Activated CD4-positive, alpha-beta T cell treated with anti-CD3 and anti-CD28 coated beads, Interleukin-2, amount 10 ng/mL, durations not matched to agents 24 days and 14 days (primary cell): ENCODE measurements at places on chromosomes 3 and 15.

- peaks cover 78% of the 10 kb centered on the region for H3K4me1 ChIP-seq
- H3K36me3 ChIP-seq = peaks cover 37% of the 10 kb centered on the region
- DNase-seq = no peak
- no peaks in the 10 kb centered on the region for H3K27me3 ChIP-seq
- H3K4me3 ChIP-seq = no peak overlapping the region
- H3K27ac ChIP-seq = peak overlapping the region; percentile 15
Measured at GRCh38 chr3:51678641-51679040, 7.6 kb downstream of the TEX264 start.

- DNase-seq = no peak
- H3K27me3 ChIP-seq = no peaks in the 10 kb centered on the region
- H3K4me3 ChIP-seq = no peak overlapping the region
- H3K36me3 ChIP-seq = no peaks in the 10 kb centered on the region
- H3K27ac ChIP-seq = no peak overlapping the region
Measured at GRCh38 chr15:96737408-96737807, 406.9 kb downstream of the NR2F2 start.

- H3K27me3 ChIP-seq = peaks cover 4% of the 10 kb centered on the region
- H3K4me1 ChIP-seq = no peaks in the 10 kb centered on the region
- H3K4me3 ChIP-seq = no peak overlapping the region
- DNase-seq = no peak
Measured at GRCh38 chr15:82688691-82689090, 21.0 kb downstream of the AP3B2 start.

DNA sequence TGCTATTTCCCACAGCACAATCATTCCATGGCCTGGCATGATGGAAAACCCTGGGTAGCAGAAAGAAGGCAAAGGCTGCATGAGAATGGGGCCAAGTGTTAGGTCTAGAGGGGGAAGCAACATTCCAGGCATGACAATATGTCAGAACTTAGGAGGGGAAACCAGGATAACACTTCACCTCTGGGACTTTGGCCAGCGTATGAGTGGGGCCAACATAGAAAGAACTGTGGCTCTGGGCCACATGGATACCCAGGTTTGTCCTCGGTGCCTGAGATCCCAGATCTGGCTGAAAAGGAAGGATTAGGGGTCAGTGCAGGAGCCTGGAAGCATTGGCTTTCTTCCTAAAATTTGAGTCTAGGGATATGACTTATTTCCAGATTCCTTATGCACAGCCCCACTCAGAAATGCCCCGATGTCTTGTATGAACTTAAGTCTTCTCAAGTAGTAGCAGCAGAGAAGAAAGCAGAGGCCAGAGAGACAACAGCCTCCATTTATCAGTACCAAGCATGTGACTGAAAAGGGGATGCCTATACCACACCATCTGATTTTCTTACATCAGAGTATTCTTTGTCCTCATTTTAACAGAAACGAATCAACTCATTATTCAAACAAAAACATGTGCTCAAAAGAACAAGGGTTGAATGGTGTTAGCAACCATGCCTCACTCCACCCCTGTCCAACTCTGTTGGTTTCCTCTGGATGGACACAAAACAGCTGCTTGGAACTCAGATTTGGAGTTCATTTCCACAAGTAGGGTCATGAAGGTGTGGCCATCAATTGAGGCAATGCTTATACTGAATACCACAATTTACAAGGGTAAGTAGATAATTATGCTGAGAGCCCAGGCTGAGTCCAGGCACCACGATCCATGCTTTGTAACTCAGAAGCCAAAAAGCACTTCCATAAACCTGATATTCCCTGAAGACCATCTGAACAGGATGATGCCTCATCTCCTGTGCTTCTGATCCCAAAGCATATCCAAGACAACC is 43.7 kb upstream of the NDUFB4 start:
- H3K36me3 ChIP-seq = no peaks in the 10 kb centered on the region
- no peak for DNase-seq
- H3K27me3 ChIP-seq = peaks cover 3% of the 10 kb centered on the region

DNA sequence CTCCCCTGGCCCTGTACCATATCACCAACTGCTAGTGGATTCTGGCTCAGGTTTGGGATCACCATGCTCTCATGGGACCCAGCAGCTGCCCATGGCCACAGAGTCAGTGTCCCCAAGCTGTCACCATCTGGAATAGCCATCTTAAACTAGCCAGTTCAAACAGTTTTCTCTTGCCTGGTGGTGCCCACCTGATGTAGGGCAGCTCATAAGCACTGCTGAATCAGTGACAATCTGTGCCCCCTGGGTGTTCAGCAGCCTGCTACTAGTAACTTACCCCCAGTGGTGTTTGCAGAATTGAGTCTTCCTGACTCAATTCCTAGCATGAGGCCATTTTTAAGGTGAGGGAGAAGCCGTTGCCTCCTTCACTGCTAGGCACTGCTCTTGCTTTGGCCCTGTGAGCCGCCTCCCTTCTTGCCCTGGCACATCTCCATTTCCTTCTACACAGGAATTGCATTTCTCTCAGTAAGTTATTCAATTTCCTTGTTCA is 7.9 kb downstream of the RPSA start:
- H3K4me1 ChIP-seq = peaks cover 28% of the 10 kb centered on the region
- H3K36me3 ChIP-seq = peaks cover 58% of the 10 kb centered on the region
- H3K27me3 ChIP-seq = peaks cover 3% of the 10 kb centered on the region
- peak overlapping the region; percentile 80 for H3K27ac ChIP-seq
- DNase-seq = no peak

- peak overlapping the region; percentile 49 for H3K27ac ChIP-seq
- no peak overlapping the region for H3K4me3 ChIP-seq
- peaks cover 11% of the 10 kb centered on the region for H3K27me3 ChIP-seq
- peaks cover 8% of the 10 kb centered on the region for H3K4me1 ChIP-seq
Measured at GRCh38 chr15:85813234-85813633, 18.5 kb upstream of the KLHL25 start.

DNA sequence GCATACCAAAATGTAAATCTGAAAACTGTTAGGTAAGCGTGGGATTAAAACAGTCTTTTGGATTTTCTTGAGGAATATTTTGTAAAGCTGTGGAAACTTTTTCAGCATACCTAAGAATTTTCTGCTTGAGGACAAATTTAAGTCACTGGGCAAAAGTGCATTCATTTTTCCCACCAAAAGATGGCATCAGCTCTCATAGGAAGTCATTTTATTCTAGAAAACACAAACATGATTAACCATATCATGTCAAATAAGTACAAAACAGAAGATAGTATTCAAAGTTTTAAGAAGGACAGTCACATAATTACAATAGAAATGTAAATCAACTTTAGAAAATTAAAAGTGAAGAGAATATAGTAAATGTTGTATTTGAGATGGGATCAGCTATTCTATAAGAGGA is 63.5 kb downstream of the SLC49A4 start:
- peaks cover 4% of the 10 kb centered on the region for H3K36me3 ChIP-seq
- H3K4me3 ChIP-seq = no peak overlapping the region
- H3K27ac ChIP-seq = no peak overlapping the region
- no peak for DNase-seq

GRCh38 chr3:20537234-20537633 is 351.2 kb upstream of the SGO1 start:
- H3K27me3 ChIP-seq = no peaks in the 10 kb centered on the region
- no peaks in the 10 kb centered on the region for H3K36me3 ChIP-seq
- H3K4me3 ChIP-seq = no peak overlapping the region
- no peaks in the 10 kb centered on the region for H3K4me1 ChIP-seq
- H3K27ac ChIP-seq = no peak overlapping the region
- DNase-seq = no peak

DNA sequence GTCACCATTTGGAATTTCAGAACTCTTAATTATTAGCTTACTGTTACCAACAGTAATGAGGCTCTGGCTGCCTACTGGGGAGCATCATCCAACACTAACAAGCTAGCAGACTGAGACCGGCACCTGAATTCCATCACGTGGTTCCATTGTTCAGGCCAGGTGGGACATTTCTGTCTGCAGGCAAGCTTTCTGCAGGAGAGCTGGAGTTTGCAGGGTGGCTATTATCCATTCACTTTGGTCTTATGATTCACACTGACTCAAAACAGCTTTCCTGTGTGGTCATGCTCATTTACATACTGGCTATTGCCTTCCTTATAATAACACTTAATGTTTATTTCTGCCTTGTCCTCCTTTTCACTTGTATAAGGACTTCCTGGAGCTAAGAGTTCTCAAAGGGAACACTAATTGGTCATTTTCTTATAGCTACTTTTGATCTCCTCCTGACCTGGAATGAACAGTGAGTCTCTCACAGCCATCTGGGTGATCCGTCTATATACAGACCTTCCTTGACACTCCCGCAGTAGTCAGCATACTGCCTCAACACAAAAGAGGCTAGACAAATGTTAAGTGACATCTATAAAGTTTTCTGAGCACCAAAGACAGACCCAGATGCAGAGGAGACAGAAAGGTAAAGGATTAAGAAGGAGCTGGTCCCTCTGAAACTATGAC is 695.4 kb downstream of the FHIT start:
- H3K36me3 ChIP-seq = peaks cover 2% of the 10 kb centered on the region
- no peak overlapping the region for H3K27ac ChIP-seq
- DNase-seq = peak; percentile 56
- peaks cover 24% of the 10 kb centered on the region for H3K4me1 ChIP-seq
- no peaks in the 10 kb centered on the region for H3K27me3 ChIP-seq

DNA sequence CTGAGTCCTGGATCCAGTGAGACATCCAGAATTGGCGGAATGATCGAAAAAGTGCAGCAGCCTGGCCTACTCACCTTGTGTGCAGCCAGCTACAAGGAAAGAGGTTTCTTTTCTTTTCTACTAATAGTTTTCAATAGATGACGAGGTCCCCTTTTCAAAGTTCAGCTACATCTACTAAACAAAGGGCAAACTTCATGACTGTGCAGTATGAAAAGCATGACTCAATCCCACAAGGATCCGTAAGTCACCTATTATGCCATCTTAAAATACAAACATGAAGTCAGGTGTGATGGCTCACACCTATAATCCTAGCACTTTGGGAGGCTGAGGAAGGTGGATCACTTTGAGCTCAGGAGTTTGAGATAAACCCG is 16.7 kb downstream of the MIX23 start:
- H3K27me3 ChIP-seq = no peaks in the 10 kb centered on the region
- no peak overlapping the region for H3K4me3 ChIP-seq
- no peak for DNase-seq
- peak overlapping the region; percentile 18 for H3K27ac ChIP-seq

GRCh38 chr3:114732353-114732752 is 414.7 kb downstream of the ZBTB20 start:
- H3K4me1 ChIP-seq = no peaks in the 10 kb centered on the region
- no peak overlapping the region for H3K4me3 ChIP-seq
- no peaks in the 10 kb centered on the region for H3K36me3 ChIP-seq
- no peaks in the 10 kb centered on the region for H3K27me3 ChIP-seq
- DNase-seq = no peak
- no peak overlapping the region for H3K27ac ChIP-seq

DNA sequence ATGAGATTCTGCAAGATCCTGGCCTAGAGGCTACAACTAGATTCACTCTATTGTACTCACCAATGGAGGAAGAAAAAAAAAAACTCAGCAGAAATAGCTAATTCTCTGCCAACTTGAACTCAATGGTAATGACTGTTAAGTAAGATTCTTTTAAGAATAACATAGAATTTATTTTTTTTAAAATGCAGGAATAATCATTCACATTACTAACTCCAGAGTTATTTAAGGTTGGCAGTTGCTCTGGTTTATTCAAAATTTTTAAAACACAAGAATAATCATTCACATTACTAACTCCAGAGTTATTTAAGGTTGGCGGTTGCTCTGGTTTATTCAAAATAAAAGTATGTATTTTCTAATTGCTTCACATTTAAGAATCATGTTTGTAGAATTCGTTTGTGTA is 1071.9 kb downstream of the IGSF11 start:
- H3K27me3 ChIP-seq = no peaks in the 10 kb centered on the region
- H3K27ac ChIP-seq = no peak overlapping the region
- no peak overlapping the region for H3K4me3 ChIP-seq
- no peak for DNase-seq

DNA sequence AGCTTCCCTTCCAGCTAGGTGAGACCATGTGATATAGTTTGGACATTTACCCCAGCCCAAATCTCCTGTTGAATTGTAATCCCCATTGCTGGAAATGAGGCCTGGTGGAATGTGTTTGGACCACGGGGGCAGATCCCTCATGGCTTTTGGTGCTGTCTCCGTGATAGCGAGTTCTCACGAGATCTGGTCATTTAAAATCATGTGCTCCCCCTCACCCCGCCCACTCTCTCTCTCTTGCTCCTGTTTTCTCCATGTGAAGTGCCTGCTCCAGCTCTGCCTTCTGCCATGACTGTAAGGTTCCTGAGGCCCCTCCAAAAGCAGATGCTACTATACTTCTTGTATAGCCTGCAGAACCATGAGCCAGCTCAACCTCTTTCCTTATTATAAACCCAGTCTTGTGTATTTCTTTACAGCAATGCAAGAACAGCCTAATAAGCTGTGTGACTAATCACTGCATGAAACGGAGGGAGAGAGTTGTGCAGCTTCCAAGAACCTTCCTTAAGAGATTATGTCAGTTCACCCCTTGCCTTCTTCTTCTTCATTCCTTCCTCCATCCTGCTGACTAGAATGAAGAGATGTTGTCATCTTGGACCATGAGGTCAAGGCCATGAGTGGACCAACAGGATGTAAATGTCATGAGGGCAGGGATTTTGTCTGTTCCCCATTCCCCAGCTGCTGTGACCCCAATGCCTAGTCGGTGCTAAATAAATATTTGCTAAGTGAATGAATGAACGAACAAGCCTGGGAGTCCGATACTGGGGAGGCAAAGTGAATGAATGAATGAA is 91.0 kb downstream of the CPN2 start:
- H3K4me3 ChIP-seq = no peak overlapping the region
- peaks cover 20% of the 10 kb centered on the region for H3K4me1 ChIP-seq
- H3K36me3 ChIP-seq = peaks cover 2% of the 10 kb centered on the region

GRCh38 chr3:54222316-54222715 is 100.0 kb downstream of the CACNA2D3 start:
- no peak overlapping the region for H3K27ac ChIP-seq
- no peak overlapping the region for H3K4me3 ChIP-seq
- DNase-seq = no peak
- H3K27me3 ChIP-seq = no peaks in the 10 kb centered on the region

DNA sequence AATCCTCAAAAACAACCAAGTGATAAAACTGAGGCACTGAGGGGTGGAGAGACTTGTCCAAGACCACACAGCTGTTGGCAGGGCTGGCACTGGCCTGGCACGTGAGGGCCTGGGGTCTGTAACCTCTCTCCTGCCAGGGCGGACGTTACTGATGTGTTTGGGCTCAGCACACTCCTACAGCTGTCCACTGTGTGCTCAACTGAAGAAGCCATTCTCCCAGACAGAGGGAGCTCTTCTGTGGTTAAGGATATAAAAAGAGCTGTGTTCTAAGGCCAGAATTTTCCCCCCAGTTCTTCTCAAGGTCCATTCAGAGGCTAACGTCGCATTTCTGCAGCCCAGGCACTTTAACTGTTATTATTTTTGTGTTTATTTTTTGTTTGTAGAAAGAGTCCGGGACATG is 429.0 kb upstream of the ATP11B start:
- H3K27ac ChIP-seq = no peak overlapping the region
- H3K27me3 ChIP-seq = no peaks in the 10 kb centered on the region
- H3K4me1 ChIP-seq = no peaks in the 10 kb centered on the region
- no peak for DNase-seq
- H3K36me3 ChIP-seq = no peaks in the 10 kb centered on the region
- H3K4me3 ChIP-seq = no peak overlapping the region
